ENCODE measurements at places on chromosomes 12 and 14.

DNA sequence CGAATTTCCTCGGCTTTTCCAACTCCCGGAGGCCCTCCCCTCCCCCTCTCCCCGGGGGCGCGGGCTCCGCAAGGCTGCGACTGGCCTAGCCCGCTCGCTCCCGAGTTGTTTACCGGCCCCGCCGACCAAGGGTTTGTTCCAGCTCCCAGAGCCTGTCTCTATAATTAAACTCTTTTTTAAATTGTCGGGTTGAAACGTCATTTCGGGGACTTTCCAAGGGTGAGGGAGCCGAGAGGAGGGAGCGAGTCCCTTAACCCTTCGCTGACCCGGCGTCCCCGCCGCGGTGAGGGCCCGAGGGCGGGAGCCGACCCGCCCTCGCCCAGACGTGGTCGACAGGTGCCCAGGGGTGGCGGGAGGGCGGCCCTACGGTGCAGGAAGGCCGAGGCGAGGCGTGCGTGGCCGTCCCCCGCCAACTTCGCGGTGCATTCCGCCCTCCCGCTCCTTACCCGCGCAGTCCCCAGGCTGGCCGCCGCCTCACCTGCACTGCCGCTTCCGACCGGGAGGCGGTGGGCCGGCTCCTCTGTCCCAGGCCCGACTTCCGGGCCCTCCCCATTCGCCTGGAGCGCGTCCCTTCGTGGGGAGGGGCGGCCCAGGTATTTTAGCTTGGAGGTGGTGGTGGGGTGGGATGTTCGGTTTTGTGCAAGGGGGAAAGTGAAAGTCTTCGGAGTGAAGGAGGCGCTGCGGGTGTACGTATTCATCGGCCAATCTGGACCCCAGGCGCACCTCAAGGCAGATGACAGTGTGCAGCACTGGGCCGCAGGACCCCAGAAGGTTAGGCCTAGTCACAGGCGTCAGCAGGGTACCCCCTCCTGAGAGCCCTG, 2.9 kb upstream of the ZFP36L1 start:
- peak; percentile 64 for DNase-seq

DNA sequence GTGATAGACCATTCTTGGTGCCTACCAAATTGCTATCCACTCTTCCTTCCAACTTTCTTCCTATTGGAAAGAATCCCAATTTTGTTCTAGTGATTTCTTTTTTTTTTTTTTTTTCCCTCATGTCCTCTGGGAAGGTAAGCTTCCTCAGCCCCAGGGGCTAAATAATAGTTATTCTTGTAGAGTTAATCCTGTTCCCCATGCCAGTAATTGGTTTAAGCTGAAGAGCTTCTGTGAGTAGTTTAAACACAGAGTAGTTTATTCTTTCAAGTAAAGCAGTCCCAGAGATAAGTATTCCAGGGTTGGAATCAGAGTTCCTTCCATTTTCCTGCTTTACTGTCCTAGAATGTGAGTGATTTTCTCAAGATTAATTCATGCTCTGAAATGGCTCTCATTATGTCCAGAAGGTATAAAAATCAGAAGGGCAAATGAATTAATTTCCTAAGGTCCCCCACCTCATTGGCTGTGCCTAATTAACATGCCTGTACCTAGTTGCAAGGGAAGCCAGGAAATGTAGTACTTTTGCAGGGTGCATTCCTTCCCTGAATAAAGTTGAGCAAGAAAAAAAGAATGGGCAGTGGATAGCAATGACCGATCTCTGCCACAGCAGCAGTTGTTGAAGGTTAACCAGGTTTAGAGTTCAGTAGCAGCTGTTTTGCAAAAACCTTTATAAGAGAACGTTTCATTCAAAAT, 97.8 kb downstream of the PLEKHA5 start:
- DNase-seq = no peak

- no peak for DNase-seq
These were observed 3.6 kb upstream of the KRT5 start for GRCh38 chr12:52523824-52524223.

DNA sequence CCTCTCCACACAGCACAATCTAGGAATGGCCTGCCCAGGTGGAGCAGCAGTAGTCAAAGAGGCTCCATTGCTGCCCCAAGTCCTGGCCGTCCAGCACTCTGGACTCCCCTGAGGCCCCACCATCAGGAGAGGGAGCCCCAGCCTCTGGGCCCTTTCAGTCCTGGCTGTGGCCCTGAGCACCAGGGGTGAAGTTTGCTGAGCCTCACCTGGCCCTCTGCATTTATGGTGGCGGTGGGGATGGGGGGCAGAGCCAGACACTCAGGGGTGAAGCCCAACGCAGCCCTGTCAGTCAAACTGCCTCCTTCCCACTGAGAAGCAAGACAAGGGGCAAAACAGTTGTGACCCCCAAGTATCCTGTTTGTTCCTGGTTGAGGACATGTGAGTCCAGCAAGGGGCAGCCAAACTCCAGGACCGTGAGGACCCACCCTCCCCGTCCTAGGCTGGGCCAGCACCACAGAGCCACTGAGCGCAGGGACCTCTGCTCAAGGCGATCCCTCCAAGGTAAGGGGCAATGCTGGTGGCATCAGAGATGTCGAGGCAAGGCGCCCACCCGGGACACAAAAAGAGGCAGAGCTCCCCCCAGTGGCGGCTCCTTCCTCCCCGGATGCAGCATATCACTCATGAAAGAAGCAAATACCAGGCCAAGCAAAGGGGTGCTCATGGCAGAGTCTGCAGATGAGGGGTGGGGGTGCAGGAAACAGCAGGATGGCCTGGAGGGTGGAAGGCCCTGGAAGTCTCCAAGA, 4.8 kb upstream of the AMN start:
- DNase-seq = peak; percentile 27
